WERI-Rb-1 (cell line): ENCODE measurements at places on chromosomes 4 and X.

DNA sequence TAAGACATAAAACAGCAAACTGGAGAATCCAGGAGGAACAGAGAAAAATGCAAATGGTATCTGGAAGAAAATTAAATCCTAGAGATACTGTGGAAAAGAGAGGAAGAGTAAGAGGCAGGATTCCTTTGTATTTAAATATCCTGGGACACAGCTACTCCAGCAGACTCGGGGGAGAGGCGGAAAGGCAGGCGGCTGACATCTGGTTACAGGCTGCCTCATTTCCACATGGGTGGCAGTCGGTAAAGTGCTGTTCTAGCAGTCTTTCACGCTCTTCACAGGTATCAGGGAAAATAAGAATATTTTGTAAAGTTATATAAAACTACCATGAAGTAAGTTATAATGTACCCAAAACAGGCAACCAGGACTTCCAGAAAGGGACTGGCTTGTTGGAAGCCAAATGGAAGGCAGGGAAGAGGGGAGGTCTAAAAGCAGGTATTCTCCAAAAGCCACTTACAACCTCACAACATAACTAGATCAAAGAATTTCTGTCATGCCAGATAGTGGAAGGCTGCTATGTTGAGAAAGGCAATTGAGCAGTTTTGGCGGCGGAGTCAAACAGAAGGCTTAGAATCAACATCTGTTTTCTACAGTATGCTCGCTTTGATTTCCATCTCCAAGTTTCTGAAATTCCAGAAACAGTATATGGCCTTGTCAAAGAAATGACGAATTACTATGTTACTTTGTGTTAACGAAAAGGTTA, 1.3 kb upstream of the TIGD2 start:
- DNase-seq = no peak

GRCh38 chrX:19030805-19031204, 46.9 kb upstream of the PHKA2 start:
- DNase-seq = no peak

DNA sequence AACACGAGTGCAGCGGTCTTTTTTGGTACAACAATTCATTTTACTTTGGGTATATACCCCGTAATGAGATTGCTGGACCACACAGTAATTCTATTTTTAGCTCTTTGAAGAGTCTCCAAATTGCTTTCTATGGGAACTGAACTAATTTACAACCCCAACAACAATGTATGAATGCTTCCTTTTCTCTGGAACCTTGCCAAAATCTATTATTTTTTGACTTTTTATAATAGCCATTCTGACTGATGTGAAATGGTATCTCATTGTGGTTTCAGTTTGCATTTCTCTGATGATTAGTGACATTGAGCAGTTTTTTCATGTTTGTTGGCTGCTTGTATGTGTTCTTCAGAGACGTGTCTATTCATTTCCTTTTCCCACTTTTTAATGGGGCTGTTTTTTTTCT, 240.8 kb downstream of the STK32B start:
- DNase-seq = no peak

- no peak for DNase-seq
Observed at GRCh38 chr4:10053635-10054453, 32.5 kb upstream of the SLC2A9 start.
